ENCODE measurements at places on chromosomes 5 and 9. TPM values are rescaled to one million over a fixed set of nuclear protein-coding genes. Genes with fewer than 3 reads are reported as not detected.
A peak's percentile ranks its signal among the peaks of the same experiment; 100 is the strongest.

- H3K4me1 ChIP-seq, result no peaks in the 10 kb centered on the region
- no peak overlapping the region for H3K4me3 ChIP-seq
- no peak for DNase-seq
- H3K36me3 ChIP-seq, result peaks cover 4% of the 10 kb centered on the region
- no peaks in the 10 kb centered on the region for H3K27me3 ChIP-seq
- no peak overlapping the region for H3K27ac ChIP-seq
Measured at GRCh38 chr9:84323858-84324257, 16.7 kb downstream of the SLC28A3 start.

DNA sequence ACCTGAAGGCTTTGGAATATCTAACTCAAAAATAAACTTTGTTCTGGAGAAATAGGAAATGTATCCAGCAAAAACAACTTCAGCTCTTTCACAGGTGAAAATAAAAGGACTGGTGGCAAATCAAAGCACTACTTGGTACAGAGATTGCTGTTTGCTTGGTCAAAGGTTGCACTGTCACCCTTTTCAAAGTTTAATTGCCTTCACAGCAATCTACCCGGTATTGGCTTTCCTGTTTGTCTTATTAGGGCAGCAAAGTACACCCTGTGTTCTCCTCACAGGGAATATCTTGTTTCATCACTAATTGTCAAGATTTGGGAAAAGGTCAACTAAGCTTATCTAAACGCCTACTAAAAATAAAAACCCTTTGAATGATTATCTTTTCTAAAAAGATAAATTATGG is 214.1 kb upstream of the ADCY2 start:
- H3K4me3 ChIP-seq, result no peak overlapping the region
- H3K4me1 ChIP-seq, result no peaks in the 10 kb centered on the region
- H3K27me3 ChIP-seq, result peaks cover 13% of the 10 kb centered on the region
- H3K36me3 ChIP-seq, result no peaks in the 10 kb centered on the region
- no peak overlapping the region for H3K27ac ChIP-seq

GRCh38 chr5:69334793-69335268 is 2.2 kb upstream of the CCDC125 start:
- H3K27me3 ChIP-seq, result no peaks in the 10 kb centered on the region
- peak overlapping the region; percentile 34 for H3K4me3 ChIP-seq
- no peak overlapping the region for H3K27ac ChIP-seq
- H3K36me3 ChIP-seq, result no peaks in the 10 kb centered on the region

Gene OBP2A
- not detected for total RNA-seq

Gene MAP1B
- total RNA-seq, result 60.8 TPM

Data from mesothelial cell of epicardium (in vitro differentiated cells).